Daoy (cell line): ENCODE measurements at places on chromosomes 16 and 17.

- peak; percentile 78 for DNase-seq
Observed at GRCh38 chr16:85327731-85328675, 215.7 kb upstream of the CIBAR2 start.

- DNase-seq: no peak
Observed at GRCh38 chr16:89738538-89739317, 17.4 kb downstream of the ZNF276 start.

DNA sequence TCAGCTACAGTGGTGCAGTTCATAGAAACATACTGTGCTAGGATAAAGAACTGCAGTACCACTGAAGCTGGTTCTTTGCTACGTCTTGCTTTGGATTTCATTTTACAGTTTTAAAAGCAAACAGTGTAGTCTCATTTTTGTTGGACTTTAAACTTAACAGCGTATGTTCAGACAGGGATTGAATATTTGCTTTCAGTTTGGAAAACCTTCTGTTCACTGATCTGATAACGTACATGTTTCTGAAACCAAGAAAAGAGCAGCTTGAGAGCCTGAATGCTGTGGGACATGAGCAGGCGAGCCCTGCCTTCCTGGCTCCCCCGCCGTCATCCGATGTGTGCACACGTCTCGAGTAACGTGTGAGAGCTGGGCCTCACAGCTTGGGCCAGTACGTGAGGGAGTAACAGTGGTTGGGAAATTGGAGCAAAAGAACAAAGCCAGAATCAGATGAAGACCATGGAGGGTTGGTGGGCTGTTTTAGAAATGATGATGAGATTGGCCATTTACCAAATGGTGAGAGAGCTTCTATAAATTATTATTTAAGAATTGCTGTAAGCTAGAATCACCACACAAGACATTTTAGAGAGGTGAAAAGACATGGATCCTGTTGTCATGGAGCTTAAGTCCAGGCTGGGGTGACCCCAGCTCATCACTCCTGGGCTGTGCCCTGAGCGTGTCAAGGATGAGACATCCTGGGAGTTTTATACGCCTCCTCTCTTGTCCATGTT is 20.8 kb upstream of the CLEC18C start:
- DNase-seq: no peak

DNA sequence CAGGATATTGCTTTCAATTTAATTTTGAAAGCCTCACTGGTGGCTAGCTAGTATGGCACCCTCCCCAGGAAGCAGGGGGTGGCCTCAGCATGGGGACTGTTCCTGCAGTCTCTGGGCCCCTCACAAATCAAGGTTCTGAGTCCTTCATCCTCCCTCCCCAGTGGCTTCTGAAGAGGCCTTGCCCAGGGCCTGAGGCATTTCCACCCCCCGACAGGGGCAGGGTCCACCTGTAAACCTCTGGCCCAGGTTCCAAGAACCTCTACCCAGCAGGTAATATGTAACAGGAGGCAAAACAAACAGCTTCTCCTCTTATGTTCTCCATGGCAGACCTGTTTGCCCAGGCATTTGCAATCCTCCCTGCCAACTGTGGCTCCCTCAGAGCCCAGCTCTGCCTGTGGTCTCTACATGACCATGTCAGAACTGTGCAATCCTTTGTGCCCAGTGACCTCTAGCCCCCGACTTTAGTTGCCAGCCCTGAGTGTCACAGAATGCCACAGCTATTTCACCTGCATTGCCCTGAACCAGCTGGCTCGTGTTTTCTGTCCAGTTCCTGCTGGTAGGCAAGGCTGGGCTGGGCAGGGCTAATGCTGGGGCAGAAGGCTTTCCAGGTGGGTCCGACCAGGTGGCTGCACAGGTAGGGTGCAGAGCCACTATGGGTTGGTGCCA is 14.3 kb downstream of the ACSF2 start:
- DNase-seq: no peak

- DNase-seq: no peak
Observed at GRCh38 chr16:4991754-4992153, 33.6 kb downstream of the SEC14L5 start.

DNA sequence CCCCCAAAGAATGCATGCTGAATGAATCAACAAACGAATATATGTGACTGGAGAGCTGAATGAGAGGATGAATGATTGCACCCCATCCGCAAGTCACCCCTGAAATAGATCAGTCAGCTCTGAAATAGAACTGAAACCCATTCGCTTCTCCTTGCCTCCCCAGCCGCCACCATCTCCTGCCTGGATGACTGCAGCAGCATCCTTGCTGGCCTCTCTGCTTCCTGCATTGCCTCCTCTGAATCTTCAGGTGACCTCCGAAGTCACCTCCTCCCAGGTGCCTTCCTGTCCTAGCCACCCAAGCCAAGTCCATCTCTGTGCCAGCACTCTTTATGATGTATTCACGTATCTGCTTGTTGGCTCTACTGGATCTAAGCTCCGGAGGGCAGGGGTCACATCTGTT is 288.3 kb downstream of the CPPED1 start:
- DNase-seq: no peak

- peak; percentile 72 for DNase-seq
Observed at GRCh38 chr16:75244225-75244809, 7.1 kb downstream of the BCAR1 start.
